ENCODE measurements at places on chromosomes 16 and 17.
A peak's percentile ranks its signal among the peaks of the same experiment; 100 is the strongest.

DNA sequence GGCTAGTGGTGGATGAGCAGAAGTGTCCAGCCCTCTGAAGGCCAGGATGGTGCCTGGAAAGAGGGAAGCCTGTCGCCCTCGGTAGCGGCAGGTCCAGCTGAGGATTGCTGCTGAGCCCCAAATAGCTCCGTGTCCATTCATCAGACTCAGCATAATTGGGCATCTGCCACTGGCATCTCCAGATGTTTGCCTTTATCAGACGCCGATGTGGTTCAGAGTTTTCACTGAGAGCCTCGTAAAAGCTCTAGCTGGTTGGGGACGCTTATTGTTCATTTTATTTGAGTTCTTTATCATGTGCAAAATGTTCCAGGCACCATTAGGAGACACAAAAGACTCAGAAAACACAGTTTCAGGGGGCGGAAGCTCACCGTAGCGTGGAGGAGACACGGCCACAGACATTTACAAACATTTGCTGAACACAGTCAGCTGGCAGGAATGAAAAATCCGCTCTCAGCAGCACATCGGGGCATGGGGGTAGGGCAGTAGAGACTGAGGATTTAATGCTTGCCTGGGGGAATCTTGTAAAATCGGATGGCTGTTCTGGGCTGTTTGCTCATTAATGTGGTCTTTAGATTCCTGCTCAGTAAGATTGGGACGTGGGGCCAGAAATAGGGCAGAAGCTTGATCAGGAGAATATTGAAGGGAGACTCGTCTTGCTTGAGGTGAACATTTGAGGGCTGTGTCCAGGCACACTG, 41.7 kb downstream of the SMPD3 start:
- no peak for DNase-seq

DNA sequence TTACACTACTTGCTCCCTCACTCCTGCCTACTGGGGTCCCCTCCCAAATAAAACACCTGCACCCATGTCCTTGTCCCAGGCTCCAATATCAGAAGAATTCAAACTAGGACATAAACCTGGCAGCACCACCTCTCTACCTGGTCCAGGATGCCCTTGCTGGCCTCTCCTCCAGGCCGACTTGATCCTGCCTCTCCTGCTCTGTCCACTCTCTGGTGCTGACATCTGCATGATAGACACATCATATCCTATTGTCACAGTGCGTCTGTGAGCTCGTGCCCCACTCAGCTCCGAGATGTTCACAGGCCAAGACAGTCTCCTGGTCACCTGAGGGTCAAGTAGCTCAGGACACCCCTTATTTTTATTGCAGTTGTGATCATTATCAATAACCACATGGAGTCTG, 31.5 kb upstream of the GRIN2A start:
- no peak for DNase-seq

- DNase-seq = no peak
These were observed 12.1 kb downstream of the LPO start for GRCh38 chr17:58250344-58251011.

GRCh38 chr17:80065478-80066170, 29.2 kb downstream of the CCDC40 start:
- no peak for DNase-seq

GRCh38 chr16:74775255-74775654, 635 bp upstream of the FA2H start:
- DNase-seq = no peak

- DNase-seq = no peak
These were observed 55.4 kb upstream of the DOC2B start for GRCh38 chr17:236641-237405.

DNA sequence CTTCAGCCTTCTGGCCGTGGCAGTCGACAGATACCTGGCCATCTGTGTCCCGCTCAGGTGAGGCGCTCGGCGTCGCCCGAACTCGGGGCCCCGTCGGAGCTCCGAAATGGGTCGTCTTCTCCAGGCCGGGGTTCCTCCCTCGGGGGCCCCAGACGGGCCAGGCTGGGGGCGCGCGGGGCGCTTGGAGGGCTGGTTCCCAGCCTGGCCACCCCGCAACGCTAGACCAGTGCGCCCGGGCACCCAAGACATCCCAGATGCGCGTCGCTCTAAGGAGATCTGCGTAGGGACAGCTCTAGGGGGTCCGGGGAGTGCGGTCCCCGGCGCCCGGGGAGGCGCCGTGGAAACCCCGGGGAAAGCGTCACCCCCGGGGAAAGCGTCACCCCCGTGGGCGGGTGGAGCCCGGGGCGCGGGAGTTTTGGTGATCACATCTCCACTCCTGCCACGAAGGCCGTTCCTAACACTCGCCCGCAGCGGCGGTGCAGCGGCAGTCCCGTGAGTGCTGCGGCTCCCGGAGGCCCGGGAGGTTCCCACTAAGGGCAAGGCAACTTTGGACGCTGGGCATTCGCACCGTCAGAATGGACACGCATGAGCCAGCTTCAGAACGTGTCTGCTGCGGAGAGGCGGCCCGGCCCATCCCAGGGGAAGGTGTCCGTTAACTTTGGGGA, 729 bp downstream of the ADORA2B start:
- DNase-seq = peak; percentile 13

- no peak for DNase-seq
These were observed 20.9 kb upstream of the VWA3A start for GRCh38 chr16:22071331-22071910.

DNA sequence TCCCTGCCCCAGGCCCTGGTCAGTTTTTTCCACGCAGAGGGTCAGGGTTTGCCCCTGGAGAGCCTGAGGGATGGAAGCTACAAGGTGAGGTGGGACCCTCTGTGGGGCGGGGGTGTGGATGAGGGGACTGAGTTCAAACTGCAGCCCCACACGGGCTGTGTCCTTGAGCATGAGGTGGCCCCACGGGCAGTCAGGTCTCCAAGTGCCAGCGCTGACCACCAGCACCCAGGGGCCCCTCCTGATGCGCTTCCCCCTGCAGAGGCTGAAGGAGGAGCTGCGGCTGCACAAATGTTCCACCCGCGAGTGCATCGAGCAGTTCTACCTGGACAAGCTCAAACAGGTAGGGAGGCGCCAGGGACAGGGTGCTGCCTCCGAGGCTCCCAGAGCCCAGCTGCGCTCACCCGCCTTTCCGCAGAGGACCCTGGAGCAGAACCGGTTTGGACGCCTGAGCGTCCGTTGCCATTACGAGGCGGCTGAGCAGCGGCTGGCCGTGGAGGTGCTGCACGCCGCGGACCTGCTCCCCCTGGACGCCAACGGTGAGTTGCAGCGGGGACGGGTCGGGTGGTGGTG, 4.3 kb downstream of the TSR3 start:
- DNase-seq = no peak

DNA sequence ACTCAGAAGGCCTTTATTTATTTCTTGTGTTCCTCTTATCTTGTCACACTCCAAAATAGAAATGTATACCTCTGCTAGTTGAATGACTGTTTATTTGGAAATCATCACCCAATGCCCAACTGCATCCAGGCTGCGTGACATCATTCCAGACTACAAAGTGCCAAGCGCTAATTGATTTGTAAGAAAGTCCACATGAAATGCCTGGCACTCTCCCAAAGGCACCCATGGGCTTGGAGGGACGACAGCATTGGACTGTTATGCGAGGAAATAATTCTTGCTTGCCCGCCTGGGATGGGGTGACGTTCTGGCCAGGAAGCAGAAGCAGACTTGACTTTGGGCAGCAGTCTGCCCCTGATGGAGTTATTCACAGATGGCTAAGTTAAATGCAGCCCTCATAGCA, 165.9 kb downstream of the CDH13 start:
- no peak for DNase-seq

Data from CD4-positive, alpha-beta T cell treated with Interleukin-6 for 4 hours (primary cell).